Occipital lobe (tissue), 3 donors: ENCODE measurements at places on chromosomes 1 and 21. TPM values are rescaled to one million over a fixed set of nuclear protein-coding genes. Genes with fewer than 3 reads are reported as not detected.

- DNase-seq, result no peak
Measured at GRCh38 chr1:219119839-219120238, 53.8 kb upstream of the LYPLAL1 start.

GRCh38 chr1:212614453-212615200 is 6.1 kb downstream of the ATF3 start:
- DNase-seq, result no peak

Gene CD34
- total RNA-seq, result 1.6 TPM

Gene MATN1
- total RNA-seq, result 0.31 TPM

Gene DISP1
- total RNA-seq, result 12.2 TPM

DNA sequence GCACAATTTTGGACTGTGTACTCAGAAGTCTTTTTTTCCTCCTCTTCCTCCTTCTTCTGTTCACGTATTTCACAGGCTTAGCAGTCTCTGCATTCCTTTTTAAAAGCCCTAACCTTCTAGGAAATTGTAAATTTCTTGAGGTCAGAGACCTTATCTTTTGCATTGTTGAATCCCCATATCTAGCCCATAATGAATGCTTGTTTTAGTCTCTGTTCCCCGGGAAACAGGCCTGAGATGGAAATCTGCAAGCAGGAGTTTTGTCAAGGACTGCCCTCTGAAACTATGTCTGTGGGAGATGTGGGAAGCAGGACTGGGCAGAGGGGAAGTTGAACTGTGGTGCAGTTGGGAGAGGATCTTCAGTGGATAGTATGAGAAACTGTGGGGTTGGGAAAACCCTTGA is 272.2 kb upstream of the DAB1 start:
- no peak for DNase-seq

- DNase-seq, result no peak
Measured at GRCh38 chr1:118483245-118484006, 298.4 kb upstream of the SPAG17 start.

Gene WDTC1
- total RNA-seq, result 20.9 TPM

Gene PRDM16
- 6.7 TPM for total RNA-seq

GRCh38 chr1:85580872-85581801 is 576 bp downstream of the CCN1 start:
- DNase-seq, result no peak

DNA sequence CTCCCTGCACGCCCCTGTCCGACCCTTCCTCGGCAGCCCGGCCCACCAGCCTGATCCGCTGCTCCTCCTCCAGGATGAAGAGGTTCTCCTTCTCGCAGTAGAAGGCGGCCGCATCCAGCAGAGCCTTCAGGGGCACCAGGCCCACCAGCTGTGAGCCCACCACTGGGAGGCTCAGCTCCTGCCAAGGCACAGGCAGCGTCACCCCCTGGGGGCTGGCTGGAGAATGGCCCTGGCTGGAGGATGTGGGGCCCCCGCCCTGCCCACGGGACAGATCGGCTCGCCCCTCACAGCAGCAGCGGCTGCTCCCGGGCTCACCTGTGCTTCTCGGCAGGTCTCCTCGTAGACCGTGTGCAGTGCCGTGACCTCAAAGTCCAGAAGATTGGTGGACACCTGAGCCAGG is 5.3 kb downstream of the FTCD start:
- DNase-seq, result no peak

DNA sequence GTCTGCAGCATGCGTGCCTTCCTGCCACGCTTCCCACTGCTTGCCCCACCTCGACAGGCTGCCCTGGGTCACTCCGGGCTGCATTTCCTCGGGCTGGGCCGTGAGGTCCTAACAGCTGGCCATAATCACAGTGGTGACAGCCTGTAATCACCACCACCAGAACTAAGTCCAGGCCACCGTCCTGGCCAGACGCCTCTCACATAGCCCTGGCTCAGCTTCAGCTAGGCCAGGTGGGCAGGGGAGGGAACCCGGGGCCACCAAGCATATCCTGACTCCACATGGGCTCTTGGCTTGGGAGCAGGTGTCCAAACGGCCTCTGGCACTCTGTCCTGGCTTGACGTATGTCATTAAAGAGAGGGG is 229.5 kb downstream of the TRABD2B start:
- DNase-seq, result no peak

Gene MYOG
- not detected for total RNA-seq

Gene TBCE
- 47.1 TPM for total RNA-seq

- no peak for DNase-seq
Measured at GRCh38 chr21:34186109-34186719, 112.8 kb downstream of the MRPS6 start.

GRCh38 chr1:30818568-30819243 is 61.1 kb upstream of the LAPTM5 start:
- DNase-seq, result no peak

DNA sequence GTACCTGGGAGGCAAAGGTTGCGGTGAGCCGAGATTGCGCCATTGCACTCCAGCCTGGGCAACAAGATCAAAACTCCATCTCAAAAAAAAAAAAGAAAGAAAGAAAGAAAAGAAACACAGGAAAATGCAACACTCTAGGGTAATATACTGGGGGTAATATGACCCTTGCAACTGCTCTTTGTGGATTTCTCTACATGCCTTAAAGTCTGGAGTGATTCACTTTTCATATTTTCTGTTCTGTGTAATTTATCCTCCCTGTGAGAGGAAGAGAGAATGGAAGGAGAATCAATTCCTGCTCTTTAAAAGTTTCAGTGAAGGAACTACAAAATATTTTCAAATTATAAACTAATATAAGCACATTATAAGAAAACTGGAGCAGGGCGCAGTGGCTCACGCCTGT is 22.7 kb downstream of the RIT1 start:
- no peak for DNase-seq

Gene AGT
- total RNA-seq, result 9.8 TPM

GRCh38 chr1:192852001-192852947 is 43.4 kb downstream of the RGS2 start:
- no peak for DNase-seq

Gene MMP23B
- 0.31 TPM for total RNA-seq

DNA sequence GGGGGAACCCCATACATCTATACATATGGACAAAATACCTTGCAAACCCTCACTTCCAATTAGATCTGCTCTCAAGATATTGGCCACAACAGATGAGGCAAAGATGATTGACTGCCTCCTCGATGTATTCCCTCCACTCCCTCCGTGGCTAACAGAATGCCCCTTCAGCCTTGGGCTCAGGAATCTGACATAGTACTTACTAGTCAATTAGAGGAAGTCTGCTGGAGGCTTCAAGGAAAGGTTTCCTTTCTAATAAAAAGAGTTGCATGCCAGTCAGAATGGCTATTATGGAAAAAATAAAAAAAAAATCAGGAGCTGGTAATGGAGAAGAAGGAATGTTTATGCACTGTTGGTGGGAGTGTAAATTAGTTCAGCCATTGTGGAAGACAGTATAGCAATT is 90.4 kb upstream of the VAV3 start:
- DNase-seq, result no peak

DNA sequence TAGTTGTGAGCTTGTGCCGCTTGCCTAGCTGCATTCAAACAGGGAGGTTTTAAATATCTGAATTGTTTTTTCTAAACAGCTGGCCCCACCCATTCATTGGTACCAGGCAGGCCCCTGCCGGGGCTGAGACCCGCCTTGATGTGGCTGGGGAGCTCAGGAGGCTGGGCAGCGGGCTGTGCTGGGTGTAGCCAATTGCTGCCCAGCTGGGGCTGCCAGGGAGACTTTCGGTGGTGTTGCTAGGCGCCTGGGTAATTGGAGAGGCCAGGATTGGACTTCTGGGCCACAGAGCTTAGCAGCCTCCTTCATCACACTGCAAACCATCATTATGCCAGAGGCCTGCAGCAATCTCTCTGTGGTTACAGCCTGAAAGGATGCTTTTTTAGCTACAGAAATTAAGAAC is 12.2 kb downstream of the RHBDL2 start:
- DNase-seq, result peak; percentile 80

Gene FAM131C
- 1.7 TPM for total RNA-seq

Gene KIF17
- 4.4 TPM for total RNA-seq

DNA sequence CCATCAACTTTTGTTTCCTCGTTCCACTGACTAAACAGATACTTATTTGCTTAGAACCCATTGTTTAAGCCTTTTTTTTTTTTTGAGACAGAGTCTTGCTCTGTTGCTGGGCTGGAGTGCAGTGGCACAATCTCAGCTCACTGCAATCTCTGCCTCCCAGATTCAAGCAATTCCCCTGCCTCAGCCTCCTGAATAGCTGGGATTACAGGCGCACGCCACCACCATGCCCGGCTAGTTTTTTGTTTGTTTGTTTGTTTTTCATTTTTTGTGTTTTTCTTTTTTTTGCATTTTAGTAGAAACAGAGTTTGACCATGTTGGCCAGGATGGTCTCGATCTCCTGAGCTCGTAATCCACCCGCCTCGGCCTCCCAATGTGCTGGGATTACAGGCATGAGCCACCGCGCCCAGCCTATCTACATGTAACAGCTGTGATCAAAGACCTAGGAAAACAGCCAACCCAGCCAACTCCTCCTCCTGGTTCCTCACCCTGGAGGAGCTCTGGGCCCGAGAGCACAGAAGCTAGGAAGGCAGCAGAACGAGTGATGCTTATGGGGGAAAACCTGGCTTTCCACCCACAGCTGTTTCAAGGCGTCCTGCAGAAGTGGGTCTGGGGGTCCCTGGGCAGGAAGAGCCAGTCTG is 32.9 kb downstream of the KCNN3 start:
- DNase-seq, result no peak

DNA sequence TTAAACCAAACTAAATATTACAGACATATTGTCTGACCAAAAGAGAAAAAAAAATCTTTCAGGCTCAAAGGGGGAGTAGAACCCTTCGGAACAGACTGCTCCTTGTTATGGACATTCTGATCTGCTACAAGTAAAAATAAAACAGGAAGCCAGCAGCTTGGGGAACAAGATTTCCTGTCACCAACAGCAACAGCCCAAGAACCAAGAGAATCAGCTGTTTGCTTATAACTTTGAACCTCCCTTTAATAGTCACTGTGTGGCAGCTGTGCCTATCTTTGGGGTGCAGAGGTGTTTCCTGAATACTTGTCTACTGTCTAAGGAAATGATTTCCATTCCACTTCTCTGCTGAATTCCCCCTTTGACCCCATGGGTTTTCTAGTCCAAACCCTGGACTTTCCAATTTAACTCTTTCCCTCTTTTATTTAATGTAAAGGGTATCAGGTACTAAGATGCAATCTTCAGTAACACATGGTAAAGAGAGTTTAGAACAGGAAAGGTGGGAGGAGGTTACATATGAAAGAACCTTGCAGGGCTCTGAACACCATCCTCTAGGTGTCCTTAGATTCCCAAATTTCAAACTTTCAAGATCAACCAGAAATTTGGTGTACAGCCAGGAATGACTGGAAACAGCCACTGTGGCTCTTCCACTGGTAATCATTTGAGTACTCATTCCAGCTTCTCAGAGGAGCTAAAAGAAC is 38.6 kb downstream of the GPR3 start:
- DNase-seq, result no peak
